Karpas-422 (cell line): ENCODE measurements at places on chromosomes 12 and 14.

DNA sequence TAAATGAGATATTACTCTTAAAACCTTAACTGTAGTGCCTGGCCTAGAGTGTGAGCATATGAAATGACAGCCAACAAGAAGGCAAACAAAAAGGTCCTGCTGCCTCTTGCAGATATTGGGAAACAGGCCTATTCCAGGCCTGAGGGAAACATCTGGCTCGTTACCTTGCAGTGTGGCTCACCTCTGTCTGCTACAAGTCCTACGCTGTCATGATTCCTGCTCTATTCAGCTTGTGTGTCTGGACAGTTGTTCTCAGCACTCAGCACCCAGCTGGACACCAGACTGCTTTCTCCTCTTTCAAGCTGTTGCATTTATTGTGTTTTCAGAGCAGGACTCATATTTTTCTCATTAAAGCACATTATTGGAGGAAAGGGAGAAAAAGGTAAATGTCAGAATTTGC lies 113.5 kb downstream of the TMTC2 start:
- no peak for DNase-seq

DNA sequence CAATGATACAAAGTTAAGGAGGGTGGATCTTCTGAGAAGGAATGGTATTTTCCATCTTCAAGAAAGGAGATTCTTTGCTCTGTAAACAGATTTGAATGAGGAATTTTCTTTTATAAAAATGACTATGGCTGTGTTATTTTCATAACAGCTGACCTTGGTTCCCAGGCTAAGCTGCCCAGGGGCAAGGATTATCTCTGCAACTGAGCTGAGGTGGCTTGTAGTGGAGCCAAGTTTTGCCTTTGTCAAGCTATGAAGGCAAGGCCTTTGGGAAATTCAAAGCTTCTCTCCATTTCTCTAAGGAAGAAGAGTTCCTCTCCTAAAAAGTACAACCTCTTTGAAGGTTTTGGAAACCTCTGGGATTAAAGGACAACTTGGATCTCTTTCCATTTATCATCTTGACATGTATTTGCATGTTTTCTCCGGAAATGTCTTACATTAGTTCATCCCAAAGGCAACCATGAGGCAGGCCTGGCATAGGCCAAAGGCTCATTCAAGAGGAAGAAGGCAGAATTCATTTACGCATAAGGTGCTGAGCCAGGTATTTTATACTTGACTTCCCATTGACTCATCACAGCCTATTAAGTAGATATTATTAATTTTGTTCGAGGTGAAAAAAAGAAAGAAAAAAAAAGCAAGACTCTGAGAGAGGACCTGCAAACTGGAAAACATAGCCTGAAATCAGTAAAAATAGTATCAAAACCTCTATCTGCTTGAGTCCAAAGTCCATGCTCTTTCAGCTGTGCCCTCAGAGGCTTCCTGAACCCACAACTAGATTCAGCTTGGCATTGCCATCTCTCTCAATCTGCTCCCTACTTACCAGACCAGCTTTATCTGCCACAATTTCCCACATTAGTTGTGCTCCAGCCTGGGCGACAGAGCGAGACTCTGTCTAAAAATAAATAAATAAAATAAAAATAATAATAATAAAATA lies 24.0 kb upstream of the CKAP4 start:
- no peak for DNase-seq

- no peak for DNase-seq
These were observed 100.2 kb upstream of the PRICKLE1 start for GRCh38 chr12:42689699-42690098.

- no peak for DNase-seq
These were observed 399.8 kb downstream of the SLC6A15 start for GRCh38 chr12:84512751-84513150.

DNA sequence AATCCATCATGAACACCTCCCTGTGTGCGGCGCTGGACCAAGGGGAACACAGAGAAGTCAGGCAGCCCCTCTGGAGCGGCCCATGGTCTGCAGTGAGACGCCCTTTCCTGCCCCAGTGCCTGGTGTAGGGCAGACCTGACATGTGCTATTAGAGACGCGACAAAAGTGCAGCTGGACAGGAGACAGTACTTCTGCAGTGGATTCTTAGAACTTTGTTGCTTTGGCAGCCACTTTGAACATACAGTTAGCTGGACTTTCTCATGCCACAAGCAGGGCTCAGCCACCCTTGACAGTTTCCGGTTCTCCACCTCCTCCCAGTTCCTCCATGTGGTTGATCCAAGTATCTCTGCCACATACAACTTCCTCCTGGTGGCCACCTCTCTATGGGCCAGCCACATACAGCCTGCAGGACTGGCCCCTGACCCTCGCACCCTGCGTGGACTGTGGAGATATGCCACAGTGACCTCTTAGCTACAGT lies 45.9 kb downstream of the LGMN start:
- DNase-seq, result no peak
